Liver (tissue), 10 donors: ENCODE measurements at places on chromosomes 16 and 17. TPM values are rescaled to one million over a fixed set of nuclear protein-coding genes. Genes with fewer than 3 reads are reported as not detected.
A peak's percentile ranks its signal among the peaks of the same experiment; 100 is the strongest.

DNA sequence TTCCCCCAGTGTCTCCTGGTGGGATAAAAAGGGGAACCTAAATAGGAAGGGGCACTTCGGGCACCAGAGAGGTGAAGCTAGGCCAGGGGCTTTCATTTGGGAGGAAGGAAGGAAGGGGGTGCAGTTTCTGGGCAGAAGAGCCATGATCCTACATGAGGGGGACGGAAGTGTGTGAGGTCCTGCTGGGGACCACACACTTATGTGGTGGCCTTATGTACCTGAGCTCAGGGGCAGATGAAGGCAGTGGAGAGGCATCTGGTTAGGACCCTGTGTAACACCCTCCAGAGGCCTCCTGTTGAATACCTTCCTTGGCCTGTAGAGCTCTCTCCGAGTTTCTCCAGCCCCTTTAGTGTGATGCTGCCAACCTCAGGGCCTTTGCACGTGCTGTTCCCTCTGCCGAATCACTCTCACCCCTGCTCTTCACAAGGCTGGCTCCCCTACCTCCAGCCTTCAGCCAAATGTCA, 21.2 kb downstream of the IGFBP4 start:
- no peak for DNase-seq

- DNase-seq, result peak; percentile 49
Observed at GRCh38 chr17:8189041-8189710, 804 bp downstream of the BORCS6 start.

DNA sequence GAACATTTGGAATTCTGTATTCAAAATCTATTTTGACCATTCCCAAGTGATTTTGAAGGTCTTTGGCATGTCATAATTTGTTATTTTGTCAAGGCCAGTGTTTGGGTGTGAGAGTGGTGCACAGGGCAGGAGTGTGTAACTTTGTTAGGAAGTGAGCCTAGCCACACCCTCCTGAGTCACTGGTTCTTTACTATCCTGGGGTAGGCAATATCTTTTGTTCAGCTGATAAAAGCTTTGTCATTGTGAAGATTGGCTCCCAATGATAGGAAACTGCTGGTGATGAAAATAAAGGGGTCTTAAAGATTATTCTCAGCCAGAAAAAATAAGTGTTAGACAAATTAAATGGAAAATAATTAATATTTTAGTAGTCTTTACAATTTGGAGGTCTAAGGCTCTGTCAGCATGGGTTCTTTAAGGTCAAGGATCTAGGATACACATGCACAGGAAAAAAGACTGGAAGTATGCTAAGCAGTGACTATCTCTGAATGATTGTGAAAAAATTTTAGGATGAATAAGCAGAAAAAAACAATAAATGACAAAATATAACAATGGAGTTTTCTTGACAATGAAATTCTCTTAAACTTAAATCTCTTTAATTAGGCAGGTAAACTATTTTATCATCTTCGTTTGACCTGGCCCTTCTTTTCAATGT, 5.1 kb downstream of the UBN1 start:
- DNase-seq, result no peak

DNA sequence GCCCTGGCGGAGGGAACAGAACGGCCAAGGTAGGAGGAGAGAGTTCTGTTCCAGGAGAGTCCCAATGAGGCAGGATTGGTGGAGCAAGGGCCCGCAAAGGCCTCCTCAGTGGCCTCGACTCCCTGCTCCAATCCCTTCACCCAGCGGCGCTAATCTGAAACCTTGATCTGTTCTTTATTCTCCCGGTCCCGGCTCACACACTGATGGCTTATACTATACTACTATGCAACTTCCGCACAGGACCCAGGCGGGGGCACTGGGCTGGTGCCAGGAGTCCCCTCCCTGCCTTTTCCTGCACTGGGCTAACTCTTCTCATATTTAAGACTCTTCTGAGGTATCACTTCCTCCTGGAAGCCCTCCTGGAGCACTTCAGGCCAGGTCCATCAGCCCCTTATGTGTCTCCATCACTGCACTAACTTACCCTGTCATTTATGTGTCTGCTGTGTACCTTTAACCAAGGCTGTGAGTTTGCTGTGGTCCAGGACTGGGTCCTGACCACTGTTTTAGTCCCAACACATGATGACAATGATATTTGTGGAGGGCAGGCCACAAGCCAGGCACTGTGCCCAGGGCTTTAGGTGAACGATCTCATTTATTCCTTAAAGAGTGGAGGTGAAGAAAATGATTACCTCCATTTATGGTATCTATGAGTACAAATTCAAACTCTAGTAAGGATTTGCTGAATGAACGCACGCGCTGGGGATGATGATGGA, 6.8 kb downstream of the CCDC102A start:
- DNase-seq, result no peak

GRCh38 chr16:8845699-8846298, 23.0 kb downstream of the CARHSP1 start:
- no peak for DNase-seq

GRCh38 chr17:45277216-45277849, 15.4 kb upstream of the SPATA32 start:
- DNase-seq, result peak; percentile 94

- no peak for DNase-seq
Observed at GRCh38 chr17:8387914-8388651, 5.1 kb upstream of the RPL26 start.

Gene SRCIN1
- total RNA-seq, result 0.05 TPM
